AG08395 (cell line): ENCODE measurements at places on chromosomes 2 and 18.

GRCh38 chr2:230998882-230999281 lies 3.0 kb downstream of the SPATA3 start:
- no peak for DNase-seq

- DNase-seq, result no peak
Measured at GRCh38 chr2:142803158-142803557, 74.3 kb upstream of the KYNU start.

GRCh38 chr2:105569606-105570005 lies 170.8 kb upstream of the FHL2 start:
- DNase-seq, result no peak

DNA sequence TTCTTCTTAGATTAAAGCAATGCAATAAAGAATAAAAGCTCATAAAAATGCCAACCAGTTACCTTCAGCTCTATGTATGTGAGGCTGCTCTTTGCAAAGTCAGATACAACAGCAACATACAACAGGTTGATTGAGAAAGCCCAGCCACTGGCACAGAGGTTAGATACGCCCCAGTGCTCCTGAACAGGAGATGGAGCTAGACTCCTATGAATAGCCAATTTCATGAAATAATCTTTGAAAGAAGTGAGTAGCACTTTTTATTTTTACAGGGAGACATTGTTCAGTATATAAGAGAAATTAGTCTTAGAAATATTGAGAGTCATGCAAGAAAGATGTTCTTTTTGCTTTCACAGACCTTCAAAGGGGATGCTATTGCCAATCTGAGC lies 362.4 kb upstream of the MEX3C start:
- no peak for DNase-seq

- DNase-seq, result no peak
Measured at GRCh38 chr2:168314236-168314635, 66.8 kb upstream of the STK39 start.

DNA sequence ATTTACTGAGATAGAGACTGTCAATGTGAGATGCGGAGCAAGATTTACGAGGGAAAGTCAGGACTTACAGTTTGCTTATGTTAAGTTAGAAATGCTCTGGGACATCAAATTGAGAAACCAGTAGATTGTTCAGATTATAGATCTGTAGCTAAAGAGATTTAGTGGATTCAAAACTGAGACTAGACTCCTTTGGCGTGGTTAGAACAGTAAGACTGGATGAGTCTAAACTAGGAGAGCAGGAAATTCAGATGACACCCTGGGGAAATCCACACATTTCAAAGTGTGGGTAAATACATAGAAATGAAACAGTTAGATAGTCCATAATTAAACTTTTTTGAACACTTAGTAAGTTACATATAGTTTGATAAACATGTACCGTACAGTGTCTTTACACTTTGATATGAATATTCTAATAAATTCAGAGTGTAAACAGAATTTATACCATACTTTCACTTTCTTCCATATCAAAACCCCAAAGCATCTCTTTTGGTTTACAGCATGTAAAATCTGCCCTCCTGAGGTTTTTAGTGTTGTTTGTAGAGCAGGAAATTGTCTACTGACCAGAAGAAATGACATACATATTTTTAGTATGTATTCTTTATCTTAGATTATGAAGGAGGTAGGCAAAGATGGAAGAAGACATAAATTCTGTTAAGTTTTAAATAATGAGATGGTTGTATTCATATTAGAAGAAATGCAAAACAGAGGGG lies 231.5 kb downstream of the NYAP2 start:
- no peak for DNase-seq

GRCh38 chr2:25207078-25207545 lies 38.7 kb upstream of the POMC start:
- no peak for DNase-seq

GRCh38 chr2:2181493-2181892 lies 149.6 kb downstream of the MYT1L start:
- DNase-seq, result no peak
